ENCODE measurements at places on chromosomes 3 and 15. TPM values are rescaled to one million over a fixed set of nuclear protein-coding genes. Genes with fewer than 3 reads are reported as not detected.

DNA sequence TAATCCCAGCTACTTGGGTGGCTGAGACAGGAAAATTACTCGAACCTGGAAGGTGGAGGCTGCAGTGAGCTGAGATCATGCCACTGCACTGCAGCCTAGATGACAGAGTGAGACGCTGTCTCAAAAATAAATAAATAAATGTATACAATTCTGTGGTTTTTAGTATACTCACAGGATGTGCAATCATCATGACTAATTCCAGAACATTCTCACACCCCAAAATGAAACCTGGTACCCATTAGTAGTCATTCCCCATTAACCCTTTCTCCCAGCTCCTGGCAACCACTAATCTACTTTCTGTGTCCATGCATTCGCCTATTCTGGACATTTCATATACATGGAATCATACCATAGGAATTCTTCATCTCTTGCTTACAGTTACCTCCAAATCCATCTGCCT, 44.5 kb downstream of the LRRFIP2 start:
- H3K4me3 ChIP-seq: no peak overlapping the region
- no peaks in the 10 kb centered on the region for H3K27me3 ChIP-seq
- DNase-seq: no peak

GRCh38 chr3:4292301-4292700, 10.9 kb upstream of the SETMAR start:
- H3K4me1 ChIP-seq: no peaks in the 10 kb centered on the region
- no peak overlapping the region for H3K27ac ChIP-seq
- H3K4me3 ChIP-seq: no peak overlapping the region
- DNase-seq: no peak
- H3K27me3 ChIP-seq: no peaks in the 10 kb centered on the region

DNA sequence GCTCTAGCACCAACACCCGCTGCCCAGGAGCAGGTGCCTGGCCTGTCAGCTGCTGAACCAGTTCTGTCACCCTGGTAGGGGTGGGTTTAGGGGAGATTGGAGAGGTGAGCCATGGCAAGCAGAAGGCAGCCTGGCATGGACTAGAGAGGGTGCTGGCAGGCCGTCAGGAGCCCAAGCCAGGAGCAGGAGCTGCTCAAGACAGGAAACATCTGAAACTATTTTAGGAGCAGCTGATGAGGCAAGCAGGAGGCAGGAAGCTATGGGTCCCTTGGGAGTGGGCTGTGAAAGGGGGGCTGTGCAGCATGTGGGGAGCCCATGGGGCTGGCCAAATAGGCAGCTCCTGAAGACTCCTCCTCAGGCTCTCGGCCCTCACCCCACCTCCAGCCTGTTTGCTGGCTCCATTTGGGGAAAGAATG, 2.3 kb downstream of the INKA1 start:
- peaks cover 55% of the 10 kb centered on the region for H3K4me1 ChIP-seq
- H3K27ac ChIP-seq: peak overlapping the region; percentile 92
- H3K36me3 ChIP-seq: peaks cover 18% of the 10 kb centered on the region
- H3K4me3 ChIP-seq: peak overlapping the region; percentile 96
- DNase-seq: peak; percentile 79

DNA sequence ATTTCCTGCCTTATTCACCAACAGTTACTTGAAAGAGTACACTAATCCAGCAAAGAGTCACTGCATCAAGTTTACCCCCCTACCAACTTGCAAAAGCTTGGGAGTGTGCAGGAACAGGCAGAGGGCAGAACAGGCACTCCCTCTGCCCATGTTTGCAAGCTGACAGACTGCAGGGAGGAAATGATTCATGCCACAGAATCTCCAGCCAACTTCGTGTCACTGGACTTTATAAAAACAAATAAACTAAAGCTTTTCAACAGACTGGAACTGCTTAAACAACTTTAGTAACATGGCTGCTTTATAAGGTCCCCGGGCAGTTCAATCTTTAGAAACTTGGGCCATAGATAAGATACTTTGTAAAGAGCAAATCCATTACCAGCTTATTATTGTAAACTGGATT, 129.5 kb downstream of the THRB start:
- H3K4me3 ChIP-seq: no peak overlapping the region
- H3K27me3 ChIP-seq: no peaks in the 10 kb centered on the region
- H3K36me3 ChIP-seq: no peaks in the 10 kb centered on the region
- no peak for DNase-seq
- no peak overlapping the region for H3K27ac ChIP-seq
- H3K4me1 ChIP-seq: peaks cover 14% of the 10 kb centered on the region

GRCh38 chr15:48373821-48374451, 42.7 kb downstream of the DUT start:
- no peaks in the 10 kb centered on the region for H3K4me1 ChIP-seq
- no peak overlapping the region for H3K27ac ChIP-seq
- H3K27me3 ChIP-seq: no peaks in the 10 kb centered on the region

- DNase-seq: peak; percentile 46
- H3K36me3 ChIP-seq: no peaks in the 10 kb centered on the region
- no peaks in the 10 kb centered on the region for H3K27me3 ChIP-seq
- H3K4me3 ChIP-seq: no peak overlapping the region
- peak overlapping the region; percentile 53 for H3K27ac ChIP-seq
Observed at GRCh38 chr15:78103406-78104118, 11.2 kb downstream of the SH2D7 start.

GRCh38 chr15:78842519-78842918, 30.2 kb upstream of the MORF4L1 start:
- no peak overlapping the region for H3K4me3 ChIP-seq
- H3K4me1 ChIP-seq: no peaks in the 10 kb centered on the region
- no peaks in the 10 kb centered on the region for H3K27me3 ChIP-seq
- no peak for DNase-seq
- no peak overlapping the region for H3K27ac ChIP-seq

- DNase-seq: no peak
- H3K27me3 ChIP-seq: no peaks in the 10 kb centered on the region
- H3K4me3 ChIP-seq: no peak overlapping the region
- H3K27ac ChIP-seq: no peak overlapping the region
- peaks cover 42% of the 10 kb centered on the region for H3K4me1 ChIP-seq
- H3K36me3 ChIP-seq: peaks cover 87% of the 10 kb centered on the region
Observed at GRCh38 chr15:89329329-89330084, 5.1 kb downstream of the POLG start.

DNA sequence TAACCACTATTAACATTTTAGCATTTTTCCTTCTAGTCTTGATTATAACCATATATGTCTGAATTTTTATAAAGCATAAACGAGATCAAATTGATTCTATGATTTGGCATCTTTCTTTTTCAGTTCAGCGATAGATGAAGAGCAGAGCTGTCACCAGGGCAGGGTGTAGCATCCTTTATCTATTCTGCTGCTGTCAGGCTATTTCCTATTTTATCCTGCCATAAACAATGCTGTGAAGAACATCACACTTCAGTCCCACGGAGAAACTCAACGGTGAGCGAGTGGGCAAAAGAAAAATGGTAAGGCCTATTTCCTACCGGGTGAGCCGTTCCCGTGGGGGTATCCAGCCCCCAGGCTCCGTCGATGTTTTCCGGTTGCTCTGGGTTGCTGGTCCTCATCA, 15.5 kb downstream of the TMEM40 start:
- H3K36me3 ChIP-seq: no peaks in the 10 kb centered on the region
- no peak overlapping the region for H3K4me3 ChIP-seq
- H3K4me1 ChIP-seq: no peaks in the 10 kb centered on the region
- no peak overlapping the region for H3K27ac ChIP-seq

GRCh38 chr15:35166730-35167359, 81.8 kb upstream of the NANOGP8 start:
- no peak for DNase-seq
- no peak overlapping the region for H3K27ac ChIP-seq
- H3K36me3 ChIP-seq: no peaks in the 10 kb centered on the region
- no peaks in the 10 kb centered on the region for H3K27me3 ChIP-seq
- H3K4me1 ChIP-seq: no peaks in the 10 kb centered on the region

DNA sequence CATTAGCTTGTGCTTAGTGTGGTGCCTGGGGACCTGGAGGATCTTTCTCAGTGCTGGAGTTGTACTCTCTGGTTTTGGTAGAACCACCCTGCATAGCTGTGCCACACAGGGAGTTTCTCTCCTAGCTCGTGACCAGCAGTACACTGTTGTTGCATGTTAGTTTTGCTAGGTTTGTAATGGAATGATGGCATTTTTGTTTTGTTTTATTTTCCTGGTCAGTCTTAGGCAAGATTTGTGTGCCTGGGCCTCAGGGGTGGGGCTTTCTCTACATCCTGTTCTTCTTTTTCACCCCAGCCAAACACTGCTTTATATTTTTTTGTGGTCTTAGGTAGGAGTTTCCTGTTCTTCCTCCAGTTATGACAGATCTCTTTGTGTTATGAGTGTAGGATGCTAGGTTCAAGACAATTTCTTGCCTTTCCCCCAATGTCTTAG, 534.5 kb upstream of the KCNMB2 start:
- no peak overlapping the region for H3K4me3 ChIP-seq
- DNase-seq: no peak
- H3K27me3 ChIP-seq: no peaks in the 10 kb centered on the region
- H3K36me3 ChIP-seq: no peaks in the 10 kb centered on the region

DNA sequence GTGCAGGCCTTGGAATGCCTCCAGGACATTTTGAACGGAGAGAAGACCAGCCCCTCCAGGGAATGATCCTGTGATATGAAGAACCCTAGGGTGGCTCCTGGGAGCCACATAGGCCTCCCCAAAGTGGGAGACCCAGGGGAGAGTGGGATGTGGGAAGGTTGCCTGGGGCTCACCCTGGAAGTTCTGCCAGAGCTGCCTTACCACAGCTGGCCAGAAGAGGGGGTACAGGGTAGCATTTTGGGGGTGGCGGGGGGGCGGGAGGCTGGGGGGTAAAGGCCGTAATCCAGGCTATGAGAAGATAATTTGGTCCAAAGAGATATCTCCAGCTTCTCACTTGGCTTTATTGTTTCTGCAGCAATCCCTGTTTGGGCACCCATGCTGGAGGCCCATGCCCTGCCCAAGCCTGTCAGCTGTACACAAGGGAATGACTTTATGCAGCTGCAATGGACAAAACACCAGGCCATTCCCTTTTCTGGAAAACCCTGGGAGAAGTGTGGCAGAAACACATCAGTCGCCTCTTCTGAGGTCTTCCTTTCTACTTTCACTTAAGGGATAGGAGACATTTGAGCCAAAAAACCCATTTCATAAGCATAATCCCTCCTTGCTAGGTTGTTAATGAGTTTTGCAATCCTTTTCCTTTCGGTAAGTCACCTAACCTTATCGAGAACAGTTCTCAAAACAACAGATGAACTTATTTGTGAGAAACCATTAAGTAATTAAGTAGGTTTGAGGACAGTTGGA, 11.0 kb upstream of the MUSTN1 start:
- H3K27ac ChIP-seq: peak overlapping the region; percentile 64
- DNase-seq: no peak
- H3K4me1 ChIP-seq: peaks cover 48% of the 10 kb centered on the region
- no peaks in the 10 kb centered on the region for H3K27me3 ChIP-seq
- no peak overlapping the region for H3K4me3 ChIP-seq
- peaks cover 71% of the 10 kb centered on the region for H3K36me3 ChIP-seq

- peak; percentile 63 for DNase-seq
- H3K36me3 ChIP-seq: peaks cover 99% of the 10 kb centered on the region
- no peak overlapping the region for H3K4me3 ChIP-seq
Observed at GRCh38 chr3:9669720-9670432, 20.6 kb downstream of the MTMR14 start.

DNA sequence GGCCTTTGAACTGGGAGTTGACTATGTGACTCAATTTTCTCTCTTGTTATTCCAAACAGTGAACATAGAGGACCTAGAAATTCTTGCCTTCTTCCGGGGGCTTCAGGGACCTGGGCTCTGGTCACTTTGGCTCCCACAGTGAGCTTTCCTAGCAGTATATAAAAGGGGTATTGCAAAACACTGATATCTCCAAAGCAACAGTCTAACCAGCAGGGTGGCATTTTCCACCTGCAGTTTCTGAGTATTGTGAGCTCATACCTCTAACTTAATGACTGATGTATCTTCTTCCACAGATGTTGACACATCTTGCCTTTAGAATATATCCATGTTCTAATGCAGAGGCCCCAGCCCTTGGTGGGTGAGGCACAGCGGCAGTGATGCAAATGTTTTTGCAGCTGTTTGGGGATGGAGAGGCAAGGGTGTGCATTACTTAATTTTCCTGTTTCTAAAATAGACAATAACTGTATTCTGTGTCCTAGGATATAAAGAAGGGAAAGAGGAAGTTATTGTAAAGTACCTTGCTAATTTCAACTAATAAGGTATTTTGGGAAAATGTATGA, 45.7 kb upstream of the ADGRG7 start:
- H3K27ac ChIP-seq: no peak overlapping the region
- H3K4me1 ChIP-seq: no peaks in the 10 kb centered on the region
- H3K27me3 ChIP-seq: no peaks in the 10 kb centered on the region
- no peak for DNase-seq
- H3K36me3 ChIP-seq: no peaks in the 10 kb centered on the region

DNA sequence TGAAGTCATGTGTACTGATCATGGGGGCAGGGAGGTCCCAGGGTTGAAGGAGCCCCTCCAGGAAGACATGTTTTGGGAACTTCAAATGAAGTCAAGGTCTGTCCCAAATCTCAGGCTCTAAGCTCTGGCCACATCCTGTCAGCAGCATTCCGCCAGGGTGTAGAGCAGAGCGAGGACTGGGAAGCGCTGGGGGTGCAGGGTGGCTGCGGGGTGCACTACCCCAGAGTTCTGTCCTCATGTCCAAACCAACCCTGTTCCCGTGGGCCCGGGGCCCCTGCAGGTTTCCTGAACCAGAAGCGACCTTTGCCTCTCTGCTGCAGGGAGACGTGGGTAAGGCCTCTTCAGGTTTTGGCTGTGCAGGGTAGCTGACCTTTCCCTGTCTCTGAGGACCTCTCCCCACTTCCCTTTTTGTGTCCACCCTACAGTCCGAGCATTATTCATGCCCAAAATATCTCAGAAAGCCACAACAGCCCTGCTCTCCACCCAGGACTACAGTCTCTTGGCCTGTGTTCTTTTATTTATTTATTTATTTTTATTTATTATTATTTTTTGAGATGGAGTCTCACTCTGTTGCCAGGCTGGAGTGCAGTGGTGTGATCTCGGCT, 26.6 kb upstream of the FLNB start:
- no peaks in the 10 kb centered on the region for H3K27me3 ChIP-seq
- peaks cover 37% of the 10 kb centered on the region for H3K4me1 ChIP-seq
- H3K4me3 ChIP-seq: no peak overlapping the region
- DNase-seq: no peak

DNA sequence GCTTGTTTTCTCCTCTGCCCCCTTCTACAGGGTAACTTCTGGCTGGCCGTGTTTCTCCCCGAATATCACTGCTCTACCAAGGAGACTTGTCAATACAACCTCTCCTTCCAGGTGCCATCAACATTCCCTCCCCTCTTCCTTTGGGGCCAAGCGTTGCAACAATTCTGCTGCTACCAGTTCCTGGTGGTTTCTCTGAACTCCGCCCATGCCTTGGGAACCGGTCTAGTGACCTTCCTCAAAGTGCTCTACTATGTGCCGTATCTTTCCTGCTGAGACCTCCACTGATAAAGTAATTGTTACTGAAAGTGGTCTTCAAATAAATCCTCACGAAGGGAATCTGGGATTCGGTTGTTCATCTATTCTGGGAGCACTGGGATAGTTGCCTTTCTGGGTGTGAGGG, 26.2 kb downstream of the PCSK6 start:
- H3K36me3 ChIP-seq: no peaks in the 10 kb centered on the region
- H3K4me3 ChIP-seq: no peak overlapping the region
- no peak for DNase-seq

The DUOXA2 gene
- total RNA-seq: not detected

The FEM1B gene
- 55.3 TPM for total RNA-seq

The CX3CR1 gene
- 14.1 TPM for total RNA-seq

The NCKIPSD gene
- total RNA-seq: 20.7 TPM

The TIMP4 gene
- total RNA-seq: 5.2 TPM

The COL8A1 gene
- 56.1 TPM for total RNA-seq

The CKMT1B gene
- 0.89 TPM for total RNA-seq

The GCNT3 gene
- 0.68 TPM for total RNA-seq

The NAA50 gene
- 83.3 TPM for total RNA-seq

Measured in lower lobe of right lung (tissue), 2 donors.